ENCODE measurements at places on chromosomes 2 and 18. TPM values are rescaled to one million over a fixed set of nuclear protein-coding genes. Genes with fewer than 3 reads are reported as not detected.

KCNF1 gene
- 0.21 TPM for total RNA-seq

SULT6B1 gene
- not detected for total RNA-seq

BOK gene
- total RNA-seq, result 22.9 TPM

CAVIN2 gene
- 235 TPM for total RNA-seq

DSC3 gene
- 1.3 TPM for total RNA-seq

LAMA1 gene
- total RNA-seq, result 2.3 TPM

ALK gene
- total RNA-seq, result not detected

VSNL1 gene
- not detected for total RNA-seq

CFAP65 gene
- total RNA-seq, result 0.21 TPM

KLHL41 gene
- 4.4 TPM for total RNA-seq

CRYGD gene
- not detected for total RNA-seq

SLC14A1 gene
- not detected for total RNA-seq

C18orf54 gene
- total RNA-seq, result 17.1 TPM

ASIC4 gene
- total RNA-seq, result not detected

KYNU gene
- not detected for total RNA-seq

TRIP12 gene
- 77.1 TPM for total RNA-seq

KRTCAP3 gene
- 8.8 TPM for total RNA-seq

SERPINB4 gene
- total RNA-seq, result not detected

OSR1 gene
- total RNA-seq, result 26.2 TPM

FOXI3 gene
- not detected for total RNA-seq

PTH2R gene
- total RNA-seq, result not detected

BOD1L2 gene
- not detected for total RNA-seq

POTEJ gene
- not detected for total RNA-seq

RNF152 gene
- 86.1 TPM for total RNA-seq

All from uterus (tissue), 4 donors.